Kidney epithelial cell (primary cell): ENCODE measurements at places on chromosomes 1 and 21.

- DNase-seq, result no peak
These were observed 5.9 kb downstream of the RNF186 start for GRCh38 chr1:19809044-19809750.

DNA sequence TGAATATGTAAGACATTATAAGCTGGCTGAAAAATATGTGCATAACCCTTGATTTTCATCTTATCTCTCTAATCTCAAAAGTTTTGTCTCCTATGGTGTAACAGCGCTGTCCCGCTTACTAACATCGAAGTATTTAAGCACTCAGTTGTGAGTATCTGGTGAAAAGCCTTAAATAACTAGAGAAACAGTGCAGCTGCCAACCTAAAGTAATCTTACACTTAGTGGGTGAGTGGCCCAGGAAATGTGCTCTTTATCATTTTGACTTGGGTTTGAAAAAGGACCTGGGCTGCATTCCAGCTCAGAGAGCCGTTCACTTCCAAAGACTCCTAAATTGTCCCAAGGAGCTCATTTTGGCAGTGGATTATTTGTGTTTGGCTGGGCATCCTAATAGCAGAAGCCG is 225.9 kb downstream of the SPATA17 start:
- no peak for DNase-seq

DNA sequence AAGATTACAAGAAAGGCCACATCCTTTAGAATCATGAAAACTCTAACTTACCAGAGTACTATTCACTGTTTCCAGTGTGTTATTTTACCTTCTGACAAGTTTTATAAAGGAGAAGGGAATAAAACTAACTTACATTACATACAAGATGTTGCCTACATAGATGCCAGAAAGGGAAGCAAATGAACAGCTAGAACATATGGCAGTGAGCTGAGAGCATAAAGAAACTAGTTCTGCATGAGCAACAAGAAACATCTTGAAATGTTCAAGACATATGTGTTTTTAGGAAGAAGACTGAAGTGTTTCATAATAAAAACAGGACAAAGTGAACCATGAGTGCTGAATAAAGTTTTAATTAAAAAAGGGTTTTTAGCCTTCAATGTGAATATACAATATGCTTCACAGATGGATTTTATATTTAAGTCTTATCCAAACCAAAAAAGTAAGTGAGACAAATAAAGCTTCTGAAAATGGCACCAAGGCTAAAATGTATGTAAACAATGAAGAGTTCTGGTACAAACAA is 39.4 kb downstream of the SLC5A9 start:
- no peak for DNase-seq

DNA sequence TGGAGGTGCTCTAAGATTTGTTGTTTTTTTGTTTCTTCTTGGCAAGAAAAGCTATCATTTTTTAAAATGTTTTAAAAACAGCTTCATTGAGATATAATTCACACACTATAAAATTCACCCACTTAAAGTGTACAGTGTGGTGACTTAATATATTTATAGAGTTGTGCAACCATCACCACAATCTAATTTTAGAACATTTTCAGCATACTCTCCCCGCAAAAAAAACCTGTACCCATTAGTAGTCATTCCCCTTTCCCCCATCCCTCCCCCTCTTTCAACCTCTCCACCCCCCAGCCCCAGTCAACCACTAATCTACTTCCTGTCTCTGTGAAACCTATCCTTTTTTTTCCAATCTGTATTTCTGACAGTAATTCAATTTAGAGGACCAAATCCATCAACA is 30.6 kb downstream of the ZC3H11B start:
- no peak for DNase-seq

DNA sequence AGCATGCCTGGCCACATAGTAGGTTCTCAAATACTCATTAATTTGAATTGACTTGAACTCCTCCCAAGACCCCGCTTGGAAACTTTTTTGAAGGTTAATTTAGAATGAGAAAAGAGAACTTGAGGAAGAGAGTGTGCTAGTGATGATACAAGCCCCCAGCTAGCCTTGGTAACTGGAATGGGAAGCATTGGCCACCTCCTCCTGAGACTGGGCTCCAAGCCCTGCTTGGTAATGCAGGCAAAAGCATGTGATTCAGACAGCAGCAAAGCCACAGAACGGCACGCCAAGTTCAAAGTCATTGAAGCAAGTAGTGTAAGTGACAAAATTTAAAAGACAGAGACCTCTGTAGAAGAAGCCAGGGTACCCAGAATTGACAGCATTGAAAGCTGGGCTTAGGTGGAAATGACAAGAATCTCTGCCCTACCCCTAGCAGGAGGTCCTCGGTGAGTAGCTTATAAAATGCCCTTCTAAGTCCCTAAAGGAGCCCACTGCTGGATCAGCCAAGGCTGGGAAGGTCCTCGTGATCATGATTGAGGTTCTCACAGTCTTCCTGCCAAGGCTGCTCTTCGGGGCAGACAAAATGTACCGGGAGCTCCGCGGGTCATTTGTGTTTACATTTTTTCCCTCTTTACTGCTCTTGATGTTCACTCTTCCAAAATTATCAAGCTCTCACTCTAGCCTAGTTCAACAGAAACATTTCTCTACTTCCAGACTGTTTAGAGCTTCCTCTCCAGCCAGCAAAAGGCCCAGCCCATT is 99.4 kb downstream of the TSEN15 start:
- no peak for DNase-seq

GRCh38 chr1:3352952-3353331 is 101.5 kb upstream of the ARHGEF16 start:
- DNase-seq, result peak; percentile 53

- DNase-seq, result no peak
These were observed 1.5 kb upstream of the PPP1R15B start for GRCh38 chr1:204413170-204413535.

GRCh38 chr1:104463126-104463697 is 713.5 kb downstream of the AMY1C start:
- DNase-seq, result no peak

GRCh38 chr1:46448109-46448911 is 41.3 kb upstream of the DMBX1 start:
- no peak for DNase-seq

DNA sequence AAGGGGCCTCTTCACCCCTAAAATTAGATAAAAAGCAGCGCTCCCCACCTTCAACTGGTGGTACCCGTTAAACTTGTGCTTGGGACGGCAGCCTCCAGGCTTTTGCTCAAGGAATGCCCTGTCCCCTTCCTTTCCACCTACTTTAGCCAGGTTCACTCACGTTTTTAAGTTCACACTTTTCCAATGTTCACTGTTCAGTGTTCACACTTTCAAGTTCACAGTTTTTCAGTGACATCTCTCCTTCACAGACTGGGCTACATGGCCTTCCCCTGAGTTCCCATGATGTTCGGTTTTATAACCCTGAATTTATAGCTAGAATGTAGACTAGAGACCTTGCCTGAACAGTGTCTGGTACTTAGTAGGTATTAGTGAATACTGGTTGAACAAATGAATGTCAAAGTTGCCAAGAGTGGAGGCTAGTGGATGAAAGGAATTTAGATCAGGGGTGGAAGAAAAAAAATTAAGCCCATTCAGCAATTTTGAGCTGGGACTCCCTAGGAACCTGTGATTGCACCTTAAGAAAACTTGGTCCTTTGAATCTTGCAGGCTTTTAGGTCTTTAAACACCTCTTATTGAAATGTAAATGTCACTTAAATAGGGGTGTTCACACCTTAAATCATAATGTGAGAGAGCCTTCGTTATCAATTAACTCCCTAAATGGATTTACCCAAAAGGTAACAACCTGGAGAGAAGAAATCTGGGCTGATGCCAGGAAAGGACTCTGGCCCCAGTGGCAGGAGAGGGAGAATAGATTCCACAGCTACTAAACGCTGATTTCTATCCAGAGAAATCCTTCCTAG is 12.3 kb downstream of the BTG2 start:
- no peak for DNase-seq

GRCh38 chr1:117589544-117589943 is 16.3 kb upstream of the TENT5C start:
- no peak for DNase-seq

GRCh38 chr1:147409886-147410285 is 131.4 kb upstream of the BCL9 start:
- DNase-seq, result no peak

DNA sequence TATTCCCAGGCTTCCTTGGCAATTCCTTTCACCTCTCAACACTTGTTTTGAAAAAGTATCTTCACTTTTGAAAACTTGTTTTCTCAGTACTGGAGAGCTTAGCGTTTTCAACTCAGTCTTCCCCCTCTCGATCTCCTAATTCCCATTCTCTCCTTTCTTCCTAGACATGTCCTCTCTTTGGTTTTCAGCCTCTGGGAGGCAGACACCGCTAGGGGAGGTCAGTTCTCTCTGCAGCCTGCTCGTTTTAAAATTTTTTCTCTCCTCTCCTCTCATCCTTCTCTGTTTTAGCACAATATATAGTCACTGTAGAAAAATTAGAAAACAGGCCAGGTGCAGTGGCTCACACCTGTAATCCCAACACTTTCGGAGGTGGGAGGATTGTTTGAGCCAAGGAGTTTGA is 12.6 kb upstream of the RHEX start:
- no peak for DNase-seq
